Activated naive CD4-positive, alpha-beta T cell (primary cell): ENCODE measurements at places on chromosomes 1 and 21.

- DNase-seq = no peak
Measured at GRCh38 chr1:93613898-93614297, 67.7 kb downstream of the BCAR3 start.

DNA sequence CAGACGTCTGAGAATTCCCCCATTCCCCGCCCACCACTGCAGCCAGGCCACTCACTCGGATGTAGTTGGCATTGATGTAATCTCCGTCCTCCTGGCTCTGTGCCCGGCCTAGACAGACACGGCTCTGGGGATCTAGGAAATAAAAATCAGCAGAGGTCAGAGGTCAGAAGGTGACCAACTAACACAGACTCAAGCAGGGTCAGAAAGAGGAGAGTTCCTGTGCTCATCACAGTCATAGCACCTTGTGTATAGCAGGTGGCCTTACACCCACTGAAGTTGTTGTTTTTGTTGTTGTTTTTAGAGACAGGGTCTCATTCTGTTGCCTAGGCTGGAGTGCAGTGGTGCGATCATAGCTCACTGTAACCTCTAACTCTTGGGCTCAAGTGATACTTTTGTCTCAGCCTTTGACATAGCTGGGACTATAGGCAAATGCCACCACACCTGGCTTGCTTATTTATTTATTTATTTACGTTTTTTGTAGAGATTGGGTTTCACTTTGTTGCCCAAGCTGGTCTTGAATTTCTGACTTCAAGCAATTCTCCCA lies 4.9 kb downstream of the PTPN7 start:
- no peak for DNase-seq

DNA sequence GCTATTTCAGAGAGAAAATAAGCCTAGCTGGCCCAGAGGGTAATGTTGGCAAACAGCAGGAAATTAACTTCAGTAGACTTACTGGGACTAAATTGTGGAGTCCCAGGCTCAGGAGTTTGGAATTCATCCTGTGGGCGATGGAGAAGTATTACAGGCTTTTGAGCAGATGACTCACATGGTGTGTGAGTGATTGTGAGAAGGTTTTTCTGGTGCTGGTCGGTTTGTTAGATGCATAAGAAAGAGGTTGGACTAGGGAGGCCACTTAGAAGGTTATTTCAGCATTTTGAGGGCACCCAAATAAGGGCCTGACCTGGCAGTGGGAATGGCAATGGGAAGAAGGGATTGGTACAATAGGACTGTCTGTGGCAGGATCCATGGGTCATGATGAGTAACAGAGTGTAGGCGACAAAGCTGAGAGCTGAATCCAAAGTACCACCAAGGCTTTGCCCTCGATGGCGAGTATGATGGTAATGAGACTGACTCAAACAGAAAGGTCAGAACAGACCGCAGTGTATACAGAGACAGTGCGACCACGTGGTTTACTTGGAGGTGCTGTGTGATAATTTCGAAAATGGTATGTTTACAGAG lies 69.2 kb upstream of the KIF26B start:
- DNase-seq = no peak

DNA sequence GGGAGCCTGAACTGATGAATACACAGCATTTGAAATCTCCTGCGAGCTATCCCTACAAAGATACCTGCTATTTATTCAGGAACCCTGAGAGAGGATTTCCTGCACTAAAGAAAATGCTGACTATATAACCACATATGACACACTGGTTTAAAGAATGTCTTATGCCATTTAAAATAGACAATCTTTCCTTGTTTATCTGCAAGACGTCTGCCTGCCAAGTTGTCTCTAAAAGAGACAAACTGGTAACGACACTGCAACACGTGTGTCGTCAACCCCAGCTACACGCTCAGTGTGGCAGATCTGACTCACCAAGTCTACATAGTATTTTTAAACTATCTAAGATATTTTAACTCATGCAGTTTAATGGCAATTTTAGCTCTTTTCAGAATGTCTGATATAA lies 42.7 kb downstream of the APP start:
- DNase-seq = no peak

GRCh38 chr1:40353082-40353481 lies 20.4 kb upstream of the SMAP2 start:
- DNase-seq = no peak

DNA sequence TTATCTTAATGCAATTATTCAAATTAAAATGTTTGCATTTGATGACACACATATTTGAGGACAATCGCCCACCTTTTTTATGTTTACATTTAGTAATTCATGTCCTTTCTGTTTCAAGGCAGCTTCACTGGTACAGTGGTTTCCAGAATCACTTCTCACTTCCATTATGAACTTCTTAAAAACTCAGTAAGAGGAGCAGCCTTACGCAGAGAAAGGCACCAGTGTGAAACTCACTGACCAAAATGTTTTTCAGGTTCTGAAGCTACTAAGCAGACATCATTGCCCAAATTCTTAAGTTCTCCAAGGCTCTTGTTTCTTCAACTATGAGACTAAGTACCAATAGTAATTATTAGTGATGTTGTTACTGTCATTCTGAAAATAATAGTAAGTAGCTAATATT lies 353.1 kb upstream of the CXADR start:
- DNase-seq = no peak
